GF-D8 (cell line): ENCODE measurements at places on chromosomes 3 and 15.

GRCh38 chr15:85412066-85412465 lies 31.7 kb downstream of the AKAP13 start:
- DNase-seq, result no peak

DNA sequence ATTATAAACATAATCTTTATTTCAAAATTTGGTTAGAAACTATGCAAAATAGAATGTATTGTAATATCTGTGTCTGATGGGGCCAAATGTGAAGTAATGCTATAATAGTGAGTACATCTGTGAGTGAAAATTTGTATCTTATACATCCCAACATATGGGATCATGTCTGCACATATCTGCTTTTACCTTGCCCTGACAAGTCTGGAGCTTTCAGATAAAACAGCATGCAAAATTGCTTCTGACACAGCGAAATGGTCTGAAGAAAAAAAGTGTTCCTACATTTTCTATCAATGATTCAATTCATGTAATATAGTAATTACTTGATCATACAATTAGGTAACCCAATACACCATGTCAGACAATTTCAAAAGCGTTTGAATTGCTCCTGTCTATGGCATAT lies 58.1 kb upstream of the P3H2 start:
- no peak for DNase-seq

DNA sequence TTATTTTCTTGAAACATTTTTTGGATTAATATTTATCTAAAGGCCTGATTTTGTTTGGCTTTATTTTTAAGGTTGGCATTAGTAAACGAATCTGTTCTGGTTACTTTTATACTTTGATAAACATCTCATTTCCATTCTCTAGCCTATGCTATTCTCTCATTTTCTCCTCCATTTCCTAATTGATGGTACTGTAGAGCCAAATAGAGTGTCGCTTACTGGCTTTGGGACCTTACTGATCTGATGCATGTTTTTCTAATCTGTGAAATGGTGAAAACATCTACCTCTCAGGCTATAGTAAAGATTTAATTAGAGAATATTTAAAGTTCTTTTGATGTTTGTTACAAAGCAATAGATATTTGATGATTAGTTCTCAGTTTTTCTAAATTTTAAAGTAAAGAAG lies 1.6 kb downstream of the LNP1 start:
- DNase-seq, result no peak

- no peak for DNase-seq
Measured at GRCh38 chr3:39414421-39414907, 7.9 kb downstream of the RPSA start.

DNA sequence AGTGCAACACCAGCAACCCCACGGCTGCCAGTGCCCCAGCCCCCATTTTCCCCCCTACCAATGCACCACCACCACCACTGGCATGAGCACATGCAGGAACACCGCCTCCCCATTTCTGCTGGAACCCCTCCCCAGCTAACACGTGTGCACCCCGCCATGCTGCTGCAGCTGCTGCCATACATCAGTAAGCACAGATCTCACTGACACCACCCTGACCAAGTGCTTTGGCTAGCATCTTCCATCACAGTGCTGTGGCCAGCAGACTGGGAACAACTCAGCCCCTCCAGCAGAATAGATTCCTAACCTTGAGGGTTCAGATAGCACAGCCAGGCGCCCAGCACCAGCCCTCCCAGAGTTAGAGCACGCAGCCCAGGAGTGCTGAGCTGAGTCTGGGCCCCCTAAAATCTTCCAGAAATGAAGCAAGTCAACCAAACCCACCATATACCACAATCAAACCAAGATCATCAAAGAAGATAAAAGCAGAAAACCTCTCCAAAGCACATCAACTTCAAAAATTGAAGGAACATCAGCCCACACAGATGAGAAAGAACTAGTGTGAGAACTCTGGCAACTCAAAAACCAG lies 81.2 kb upstream of the CDV3 start:
- no peak for DNase-seq

DNA sequence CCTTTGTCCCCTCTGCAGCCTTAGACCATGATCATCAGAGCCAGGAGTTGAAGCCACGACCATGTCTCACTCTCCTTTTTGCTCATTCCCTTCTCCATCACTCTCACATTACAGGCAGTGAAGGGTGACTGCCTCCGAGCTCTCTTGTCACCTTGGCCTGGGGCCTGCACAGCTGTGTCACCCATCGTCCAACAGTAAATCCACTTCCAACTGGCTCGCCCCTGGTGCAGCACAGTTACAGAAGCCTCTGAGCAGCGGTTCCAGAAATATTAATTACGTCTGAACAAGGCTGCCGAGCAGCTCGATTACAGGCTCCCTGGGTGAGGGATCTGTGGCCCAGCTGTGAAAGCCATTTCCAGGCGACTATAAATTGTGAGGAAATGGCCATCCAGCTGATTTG lies 528.2 kb downstream of the NR2F2 start:
- no peak for DNase-seq

DNA sequence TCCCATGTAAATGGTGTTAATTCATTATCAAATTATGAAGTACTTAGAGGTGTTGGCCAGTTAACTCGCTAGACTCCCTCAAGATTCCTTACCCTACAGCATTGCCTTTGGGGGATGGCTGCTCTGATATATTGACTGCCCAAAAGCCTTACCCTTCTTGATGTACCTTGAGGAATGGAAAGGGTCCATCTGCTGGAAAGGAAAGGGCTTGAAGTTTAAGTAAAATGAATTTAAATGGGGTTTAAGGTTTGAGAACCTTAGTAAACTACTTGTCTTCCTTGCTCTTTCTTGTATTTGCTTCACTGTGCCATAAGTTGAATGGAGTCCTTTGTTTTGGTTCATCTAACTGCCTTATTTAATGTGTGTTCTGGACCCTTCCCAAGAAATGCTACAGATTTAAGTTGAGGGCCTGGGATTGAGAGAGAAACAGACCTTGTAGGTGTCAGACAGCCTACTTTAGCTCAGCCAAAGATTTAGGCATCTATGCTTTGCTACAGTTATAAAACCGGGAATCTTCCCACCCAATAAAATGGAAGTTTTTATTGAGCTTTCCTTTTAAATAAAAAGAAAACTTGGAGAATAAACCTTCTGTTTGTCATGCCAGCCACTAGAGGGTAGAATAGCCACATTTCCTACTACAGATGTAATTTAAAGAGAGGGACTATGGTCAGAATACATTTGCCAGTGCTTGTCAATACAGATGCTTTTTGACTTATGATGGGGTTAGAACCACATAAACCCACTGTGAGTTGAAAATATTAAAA lies 25.3 kb downstream of the CMSS1 start:
- no peak for DNase-seq

DNA sequence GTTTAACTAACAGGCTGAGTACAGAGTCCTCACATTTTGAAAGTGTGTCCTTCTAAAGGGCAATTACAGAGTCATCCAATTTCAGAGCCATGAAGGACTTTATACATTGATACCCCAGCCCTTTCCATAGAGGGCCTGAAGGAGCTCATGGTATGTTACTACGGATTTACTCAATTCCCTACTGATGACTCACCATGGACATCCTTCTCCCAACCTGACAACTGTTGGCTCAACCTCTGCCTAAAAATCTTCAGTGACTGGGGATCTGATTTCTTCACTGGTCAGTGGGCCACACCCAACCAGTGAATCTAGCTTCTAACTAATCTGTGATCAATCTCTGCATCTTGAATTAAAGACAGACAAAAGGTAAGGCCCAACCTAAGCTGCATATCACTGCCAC lies 963.4 kb upstream of the CFAP20DC start:
- DNase-seq, result no peak

DNA sequence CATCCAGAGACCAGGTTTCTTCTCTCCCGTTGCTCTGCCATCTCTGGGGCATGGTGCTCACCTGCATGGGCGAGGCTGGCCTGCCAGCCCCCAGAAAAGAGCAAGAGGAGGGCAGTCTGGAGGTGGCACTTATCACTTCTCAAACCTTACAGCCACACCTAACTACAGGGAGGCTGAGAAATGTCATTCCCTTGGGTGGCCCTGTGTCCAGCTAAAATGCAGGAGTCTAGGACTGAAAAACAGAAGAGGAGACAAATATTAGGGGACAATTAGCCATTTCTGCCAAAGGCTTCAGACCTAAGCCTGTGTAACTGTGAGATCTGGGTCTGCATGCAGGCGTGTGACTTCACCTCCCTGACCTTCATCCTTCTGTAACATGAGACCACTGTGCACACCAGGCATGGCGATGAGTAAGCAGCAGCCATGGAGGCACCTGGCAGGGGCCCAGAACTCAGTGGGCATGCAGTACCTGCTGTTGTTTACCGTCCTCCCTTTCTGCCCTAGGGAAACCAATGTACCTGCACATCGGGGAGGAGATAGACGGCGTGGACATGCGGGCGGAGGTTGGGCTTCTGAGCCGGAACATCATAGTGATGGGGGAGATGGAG lies 83.4 kb downstream of the MESD start:
- DNase-seq, result no peak
